ENCODE measurements at places on chromosomes 6 and 20. TPM values are rescaled to one million over a fixed set of nuclear protein-coding genes. Genes with fewer than 3 reads are reported as not detected.

- ATAC-seq, result no peak
Observed at GRCh38 chr6:15515660-15516375, 147.0 kb downstream of the DTNBP1 start.

GRCh38 chr6:106048336-106048735 lies 37.8 kb upstream of the PRDM1 start:
- no peak for ATAC-seq

DNA sequence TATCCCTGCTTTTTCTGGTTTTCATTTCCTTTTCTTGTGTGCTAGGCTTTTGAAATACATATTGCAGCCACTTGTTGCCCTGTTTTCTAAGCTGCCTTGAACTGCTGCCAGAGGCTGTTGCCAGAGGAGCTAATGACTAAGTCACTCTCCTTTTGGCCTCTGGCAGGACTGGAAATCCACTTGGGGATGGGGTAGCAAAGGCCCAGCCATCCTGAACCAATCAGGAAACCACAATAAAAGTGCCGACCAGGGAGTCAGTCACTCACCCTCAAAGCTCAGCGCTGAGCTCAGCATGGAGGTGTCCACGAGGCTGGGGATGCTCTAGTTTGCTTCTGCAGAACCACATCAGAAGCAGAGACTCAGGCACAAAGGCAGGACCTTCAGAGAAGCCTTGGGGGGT lies 813.0 kb downstream of the DHX35 start:
- no peak for ATAC-seq

GRCh38 chr6:152380993-152381898 lies 255.9 kb downstream of the SYNE1 start:
- ATAC-seq, result no peak

- no peak for ATAC-seq
Observed at GRCh38 chr6:16928387-16928786, 167.1 kb upstream of the ATXN1 start.

DNA sequence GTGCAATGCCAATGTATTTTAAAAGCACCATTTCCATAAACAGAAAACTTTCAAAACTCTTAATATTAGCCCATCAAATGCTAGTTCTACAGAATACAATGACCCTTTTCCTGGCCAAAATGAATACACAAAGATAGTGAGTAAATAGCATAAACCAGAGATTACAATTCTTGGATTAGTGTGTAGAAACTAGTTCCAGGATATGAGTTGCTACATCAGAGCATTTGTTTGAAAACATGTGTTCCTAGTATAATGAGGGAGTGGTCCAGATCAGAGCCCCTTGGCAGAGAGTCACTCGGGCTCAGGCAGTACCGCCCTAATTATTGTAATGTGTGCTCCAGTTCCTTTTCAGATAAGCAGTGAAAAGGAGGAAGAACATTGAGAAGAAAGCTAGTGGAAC lies 63.7 kb upstream of the COL21A1 start:
- ATAC-seq, result no peak

DNA sequence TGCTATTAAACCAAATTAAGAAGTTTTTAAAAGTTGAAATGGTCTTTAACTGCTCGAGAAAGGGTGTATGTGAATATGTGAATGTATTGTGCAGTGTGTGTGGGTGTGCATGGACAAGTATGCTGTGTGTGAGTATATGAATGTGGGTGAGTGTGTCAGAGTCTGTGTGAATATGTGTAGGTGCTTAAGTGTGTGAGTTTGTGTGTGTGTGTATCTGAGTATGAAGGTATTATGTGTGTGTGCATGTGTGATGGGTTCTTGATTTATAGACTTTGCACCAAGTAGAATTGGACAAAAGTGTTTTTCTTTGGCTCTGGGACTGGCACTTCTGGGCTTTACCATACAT lies 21.6 kb downstream of the EYA2 start:
- ATAC-seq, result no peak

GRCh38 chr20:62876902-62877816 lies 15.5 kb upstream of the TCFL5 start:
- ATAC-seq, result no peak

GRCh38 chr6:118813775-118814174 lies 80.2 kb upstream of the ASF1A start:
- peak; percentile 82 for ATAC-seq

DNA sequence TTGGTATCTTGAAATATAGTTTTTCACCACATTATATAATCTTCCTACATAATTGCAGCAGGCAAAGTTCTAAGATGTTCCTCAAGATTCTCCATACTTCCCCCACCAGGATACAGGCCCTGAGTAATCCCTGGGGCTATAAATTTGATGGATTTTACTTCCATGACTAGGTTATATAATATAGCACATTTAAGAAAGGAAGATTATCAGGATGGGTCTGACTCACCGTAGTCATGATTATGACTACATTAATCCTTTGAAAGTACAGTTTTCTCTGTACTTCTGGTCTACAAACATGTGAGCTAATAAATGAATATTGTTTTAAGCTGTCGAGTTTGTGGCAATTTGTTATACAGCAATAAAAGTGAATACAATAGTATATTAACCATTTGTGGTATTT lies 122.5 kb downstream of the MACROD2 start:
- ATAC-seq, result no peak

Gene BFSP1
- total RNA-seq, result 0.48 TPM

Gene RNF39
- total RNA-seq, result not detected

Gene LAMA4
- total RNA-seq, result not detected

Gene NHLRC1
- not detected for total RNA-seq

Gene GUCA1A
- 0.22 TPM for total RNA-seq

Gene NKAIN2
- total RNA-seq, result not detected

Gene SLC24A3
- not detected for total RNA-seq

Gene PRDM13
- total RNA-seq, result not detected
